ENCODE measurements at places on chromosomes 2 and 18.

GRCh38 chr2:52879561-52879960 is 888.0 kb upstream of the CHAC2 start:
- no peak for DNase-seq

- no peak for DNase-seq
Observed at GRCh38 chr18:36633961-36634412, 194.8 kb downstream of the TPGS2 start.

- no peak for DNase-seq
Observed at GRCh38 chr2:197197895-197198311, 112.7 kb downstream of the ANKRD44 start.

- no peak for DNase-seq
Observed at GRCh38 chr2:220585241-220585640, 957.8 kb downstream of the SLC4A3 start.

DNA sequence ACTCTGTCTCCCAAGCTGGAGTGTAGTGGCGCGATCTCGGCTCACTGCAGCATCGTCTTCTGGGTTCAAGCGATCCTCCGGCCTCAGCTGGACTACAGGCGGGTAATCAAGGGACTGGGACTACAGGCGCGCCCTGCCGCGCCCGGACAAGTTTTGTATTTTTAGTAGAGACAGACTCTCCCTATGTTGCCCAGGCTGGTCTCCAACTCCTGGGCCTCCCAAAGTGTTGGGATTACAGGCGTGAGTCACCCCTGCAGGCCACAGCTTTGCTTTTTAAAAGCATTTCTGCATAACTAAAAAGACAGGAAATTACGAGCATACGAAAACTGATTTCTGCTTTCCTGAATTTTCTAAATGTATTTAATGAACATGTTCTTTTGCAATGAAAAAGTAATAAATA is 916 bp upstream of the OSBPL1A start:
- DNase-seq, result no peak

DNA sequence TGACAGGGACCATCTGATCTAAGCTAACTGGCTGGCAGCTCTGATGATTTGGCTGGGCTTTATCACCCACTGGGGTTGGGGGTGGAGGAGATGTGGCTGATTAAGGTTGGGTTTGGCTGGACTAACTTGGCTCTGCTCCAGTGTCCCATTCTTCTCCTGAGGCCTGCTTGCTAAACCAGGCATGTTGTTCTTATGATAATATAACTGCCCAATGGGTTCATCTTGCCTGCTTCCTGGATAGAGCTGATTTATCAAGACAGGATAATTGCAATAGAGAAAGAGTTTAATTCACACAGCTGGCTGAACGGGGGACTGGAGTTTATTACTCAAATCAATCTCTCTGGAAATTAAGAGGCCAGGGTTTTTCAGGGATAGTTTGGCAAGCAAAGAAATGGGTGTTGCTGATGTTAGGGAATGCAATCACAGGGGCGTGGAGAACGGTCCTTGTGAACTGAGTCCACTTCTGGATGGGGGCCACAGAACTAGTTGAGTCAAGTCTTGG is 150.4 kb downstream of the PTH2R start:
- no peak for DNase-seq

- no peak for DNase-seq
Observed at GRCh38 chr2:201852878-201853415, 46.6 kb downstream of the CDK15 start.

GRCh38 chr2:63710732-63711131 is 122.0 kb downstream of the MDH1 start:
- DNase-seq, result no peak

DNA sequence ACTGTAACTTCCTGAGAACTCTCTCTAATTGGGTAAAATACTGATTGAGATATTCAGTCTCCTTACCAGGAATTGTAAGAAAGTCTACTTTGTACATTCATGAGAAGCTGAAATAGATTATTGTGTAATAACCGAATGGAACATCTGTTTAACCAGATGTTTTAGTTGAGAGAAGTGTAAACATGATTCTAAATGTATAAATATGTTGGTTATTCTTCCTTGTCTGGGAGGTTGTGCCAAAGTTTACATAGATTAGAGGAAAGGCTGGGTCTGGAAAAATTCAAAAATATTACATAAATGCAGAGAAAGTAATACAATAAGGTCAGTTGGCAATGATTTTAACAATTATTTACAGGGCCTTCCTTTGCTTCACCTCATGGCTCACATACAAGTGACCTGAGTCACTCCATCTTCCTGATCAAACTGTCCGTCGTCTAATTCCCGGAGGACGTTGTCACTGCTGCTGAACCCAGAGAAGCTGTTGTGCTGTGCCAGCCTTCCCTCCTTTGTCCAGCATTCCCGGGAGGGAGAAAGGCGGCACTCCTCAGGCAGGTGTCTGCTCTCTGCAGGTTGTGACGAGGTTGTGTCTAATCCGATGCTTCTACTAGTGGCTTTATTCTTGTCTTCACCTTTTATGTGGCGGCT is 55.9 kb downstream of the MOB4 start:
- no peak for DNase-seq

GRCh38 chr2:105915005-105915558 is 170.4 kb downstream of the NCK2 start:
- DNase-seq, result no peak

DNA sequence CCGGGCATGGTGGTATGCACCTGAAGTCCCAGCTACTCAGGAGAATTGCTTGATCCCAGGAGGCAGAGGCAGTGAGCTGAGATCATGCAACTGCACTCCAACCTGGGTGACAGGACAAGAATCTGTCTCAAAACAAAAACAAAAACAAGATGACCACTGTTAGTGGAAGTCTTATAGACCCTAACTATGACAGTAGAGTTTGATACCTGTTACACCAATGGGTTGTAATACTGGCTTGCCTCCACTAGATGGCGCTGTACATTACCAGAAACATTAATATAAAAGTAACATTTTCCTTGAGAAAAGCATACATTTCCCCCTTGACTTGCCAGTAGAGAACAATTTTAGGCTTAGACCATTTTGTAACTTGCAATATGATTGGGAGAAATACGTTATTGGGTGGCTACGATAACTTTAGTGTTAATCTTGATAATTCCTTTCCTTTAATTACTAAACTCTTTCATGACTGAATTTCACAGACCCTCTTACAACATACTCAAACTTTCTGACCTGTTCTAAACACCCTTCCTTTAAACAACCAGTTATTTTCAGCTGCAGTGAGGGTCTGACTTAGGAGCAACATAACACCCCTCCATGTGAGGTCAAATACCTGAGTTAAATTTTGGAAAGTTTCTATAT is 19.5 kb downstream of the SLC25A52 start:
- no peak for DNase-seq
